ENCODE measurements at places on chromosomes 13 and 19. TPM values are rescaled to one million over a fixed set of nuclear protein-coding genes. Genes with fewer than 3 reads are reported as not detected.

GRCh38 chr13:112616586-112617362, 28.8 kb upstream of the TUBGCP3 start:
- DNase-seq: peak; percentile 39

Gene SHISA2
- polyA plus RNA-seq: 49.8 TPM

GRCh38 chr19:3851254-3852176, 17.3 kb downstream of the ZFR2 start:
- DNase-seq: no peak

Gene DPF1
- not detected for polyA plus RNA-seq

DNA sequence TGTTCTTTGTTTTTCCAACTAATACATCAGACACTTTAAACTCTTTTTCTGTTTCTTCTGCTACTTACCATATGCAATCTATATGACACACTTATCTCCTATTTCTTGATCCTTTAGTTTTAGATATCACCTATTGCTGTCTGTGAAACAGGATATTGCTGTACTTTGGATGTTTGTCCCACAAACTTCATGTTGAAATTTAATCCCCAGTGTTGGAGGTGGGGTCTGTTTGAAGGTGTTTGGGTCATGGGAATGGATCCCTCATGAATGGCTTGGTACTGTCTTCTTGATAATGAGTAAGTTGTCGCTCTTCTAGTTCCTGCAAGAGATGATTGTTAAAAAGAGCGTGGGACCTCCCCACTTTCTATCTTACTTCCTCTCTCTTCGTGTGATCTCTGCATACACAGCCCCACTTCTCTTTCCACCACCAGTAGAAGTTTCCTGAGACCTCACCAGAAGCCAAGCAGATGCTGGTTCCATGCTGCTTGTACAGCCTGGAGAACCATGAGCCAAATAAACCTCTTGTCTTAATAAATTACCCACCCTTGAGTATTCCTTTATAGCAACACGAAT, 244.2 kb downstream of the NHLRC3 start:
- no peak for DNase-seq

DNA sequence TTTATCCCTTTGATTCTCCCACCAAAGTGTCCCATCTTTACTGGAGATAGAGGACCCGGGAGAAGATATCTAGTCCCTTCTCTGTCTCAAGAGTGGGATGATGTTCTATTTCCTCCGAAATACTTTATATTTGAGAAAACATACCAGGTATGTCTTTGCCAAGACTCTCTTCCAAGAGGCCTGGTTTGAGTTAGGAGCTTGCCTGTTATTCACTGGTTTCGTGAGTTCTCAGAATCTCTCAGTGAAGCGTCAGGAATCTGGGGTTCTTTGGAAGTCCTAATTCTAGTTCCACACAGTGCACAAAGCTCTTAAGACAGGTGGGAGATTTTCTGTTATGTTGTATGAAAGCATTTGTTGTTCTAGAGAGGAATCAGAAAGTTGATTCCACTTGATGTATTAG, 182.0 kb downstream of the DNAJC15 start:
- DNase-seq: peak; percentile 25

GRCh38 chr19:947090-947706, 21.4 kb downstream of the ARID3A start:
- DNase-seq: no peak

Gene C19orf33
- 4.3 TPM for polyA plus RNA-seq

- DNase-seq: no peak
Measured at GRCh38 chr13:97313551-97314260, 91.6 kb downstream of the MBNL2 start.

DNA sequence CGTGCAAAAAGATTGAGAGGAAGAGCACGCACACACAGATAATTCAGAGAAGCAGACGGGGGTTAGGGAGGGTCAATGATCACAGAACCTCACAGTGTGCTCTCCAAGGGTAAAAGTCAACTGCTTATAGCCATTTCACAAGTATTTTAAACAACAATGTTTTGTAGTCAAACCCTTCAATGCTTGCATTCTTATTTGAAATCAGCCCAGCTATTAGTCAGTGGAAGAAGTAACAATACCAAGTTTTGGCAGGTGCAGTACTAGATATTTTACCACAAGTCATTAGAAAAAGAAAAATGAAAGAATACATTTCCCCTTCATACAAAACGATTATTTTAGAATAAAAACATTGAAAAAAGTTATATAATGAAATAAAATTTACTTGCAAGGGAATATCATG, 2.6 kb downstream of the CSNK1A1L start:
- DNase-seq: no peak

GRCh38 chr13:20891768-20892167, 10.8 kb downstream of the XPO4 start:
- DNase-seq: no peak

DNA sequence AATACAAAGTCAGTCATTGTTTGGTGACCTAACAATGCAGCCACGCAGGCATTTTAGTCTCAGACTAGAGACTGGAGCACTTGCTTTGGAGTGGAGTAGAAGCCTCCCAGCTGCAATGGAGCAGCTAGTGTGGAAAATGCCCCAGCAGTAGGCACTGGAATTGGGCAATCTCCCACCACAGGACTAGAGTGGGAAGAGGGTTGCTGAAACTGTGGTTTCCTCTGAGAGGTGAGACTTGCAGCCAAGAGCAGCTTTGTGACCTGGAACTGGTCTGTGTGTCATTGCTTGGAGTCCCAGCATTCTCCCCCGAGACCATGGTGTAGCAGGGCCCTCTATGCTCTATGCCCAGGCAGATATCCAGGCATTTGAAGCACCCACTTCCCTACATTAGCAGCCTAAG, 556.3 kb downstream of the UQCRFS1 start:
- no peak for DNase-seq

- no peak for DNase-seq
Measured at GRCh38 chr13:111278258-111278657, 42.2 kb upstream of the TEX29 start.

DNA sequence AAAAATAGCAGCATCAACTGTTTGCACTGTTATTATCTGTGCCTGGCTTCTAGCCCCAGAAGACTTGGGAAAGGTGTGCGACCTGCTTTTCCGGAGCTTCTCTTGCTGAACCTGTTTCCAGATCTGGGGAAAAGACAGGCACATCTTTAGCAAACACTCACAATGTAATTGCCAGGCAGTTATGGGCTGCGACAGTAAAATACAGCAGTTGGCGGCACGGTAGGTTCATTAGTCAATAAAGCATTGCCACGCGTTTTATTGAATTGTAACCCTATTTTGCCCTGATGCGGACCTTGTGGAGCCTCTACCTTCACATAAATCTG, 223.7 kb upstream of the TSHZ3 start:
- DNase-seq: no peak

DNA sequence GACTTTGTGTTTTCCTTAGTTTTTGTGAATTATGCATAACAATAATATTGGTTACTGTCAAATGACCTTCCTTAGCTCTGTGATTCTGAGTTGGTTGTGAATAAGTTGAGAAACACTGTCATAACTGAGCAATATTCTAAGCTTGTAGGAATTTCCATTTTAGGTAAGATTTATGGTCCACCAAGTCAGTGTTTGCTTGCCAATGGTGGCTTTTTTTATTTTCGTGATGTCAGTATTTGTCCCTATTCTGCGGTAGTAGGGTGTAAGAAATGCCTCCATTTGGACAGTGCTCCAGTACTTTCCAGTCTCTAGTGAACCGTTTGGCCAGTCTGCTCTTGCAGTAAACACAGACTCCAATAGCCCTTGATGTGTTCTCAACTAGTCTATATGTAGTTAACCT, 94.7 kb downstream of the FRY start:
- DNase-seq: no peak

DNA sequence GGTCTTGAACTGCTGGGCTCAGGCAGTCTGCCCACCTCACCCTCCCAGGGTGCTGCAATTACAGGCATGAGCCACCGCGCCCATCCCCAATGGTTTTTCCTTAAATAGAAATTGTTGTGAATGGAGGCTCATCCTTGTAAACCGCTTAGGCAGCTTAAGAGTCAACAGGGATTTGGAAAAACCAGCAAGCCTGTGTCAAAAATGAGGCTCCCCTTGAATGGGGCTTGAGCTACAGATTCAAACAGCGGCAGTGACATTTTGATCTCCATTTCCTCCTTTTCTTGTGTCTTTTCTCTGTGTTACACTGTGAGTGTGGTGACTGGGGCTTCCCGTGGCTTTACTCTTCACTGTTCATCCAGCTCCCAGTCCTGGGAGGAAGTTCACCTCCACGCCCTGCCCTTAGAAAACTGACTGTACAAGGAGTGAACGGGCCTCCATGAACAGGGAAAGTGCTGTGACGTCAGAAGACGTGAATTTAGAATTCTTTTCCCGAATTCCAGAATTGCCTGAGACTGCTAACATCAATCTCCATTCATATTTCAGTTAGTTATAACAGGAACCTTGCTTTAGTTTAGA, 15.3 kb upstream of the RAB8A start:
- no peak for DNase-seq

- DNase-seq: no peak
Measured at GRCh38 chr19:17405250-17406045, at the start of gene BST2. Gene BST2 (minus strand): TSS chr19:17405630. CDS start chr19:17405575, 55 bp downstream.

Gene CLEC17A
- 0.12 TPM for polyA plus RNA-seq

GRCh38 chr13:31199527-31199848, 287 bp upstream of the B3GLCT start:
- no peak for DNase-seq

- DNase-seq: no peak
Measured at GRCh38 chr13:111665691-111666095, 345.3 kb downstream of the TEX29 start.

DNA sequence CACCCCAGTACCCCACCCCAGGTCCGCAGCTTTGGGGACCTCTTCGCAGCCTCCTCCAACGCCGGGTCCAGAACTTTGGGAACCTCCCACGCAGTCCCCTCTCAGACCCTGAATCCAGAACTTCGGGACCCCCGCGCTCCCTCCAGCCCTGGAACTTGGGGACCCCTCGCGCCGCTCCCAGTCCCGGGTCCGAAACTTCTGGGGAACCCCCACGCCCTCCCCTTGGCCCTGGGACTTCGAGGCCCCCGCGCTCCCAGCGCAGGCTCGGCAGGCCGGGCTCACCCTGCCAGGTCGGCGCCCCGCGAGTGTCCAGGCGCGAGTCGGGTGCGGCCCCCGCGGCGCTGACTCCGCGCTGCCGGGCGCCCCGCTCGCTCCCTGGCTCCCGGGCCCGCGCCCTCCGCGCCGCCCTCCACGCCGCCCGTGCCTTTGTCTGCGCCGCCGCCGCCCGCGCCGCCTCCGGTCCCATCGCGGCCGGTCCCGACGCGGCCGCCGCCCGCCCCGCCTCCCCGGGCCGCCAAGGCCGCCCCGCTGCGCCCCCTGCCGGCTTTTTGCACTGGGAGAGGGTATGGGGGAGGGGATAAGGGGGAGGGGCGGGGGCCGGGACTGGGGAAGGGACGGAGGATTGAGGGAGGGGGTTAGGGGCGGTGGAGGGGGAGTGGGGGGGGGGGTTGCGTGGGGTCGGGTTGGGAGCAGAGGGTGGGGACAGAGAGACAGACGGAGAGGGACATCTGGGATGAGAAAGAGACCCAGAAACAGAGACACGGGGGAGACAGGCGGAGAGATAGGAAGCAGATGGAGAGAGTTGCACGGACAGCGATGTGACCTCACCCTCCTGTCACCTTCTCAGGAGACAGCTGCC, at the start of gene HOMER3:
Gene HOMER3, minus strand, starts transcription at position 449 of the 859 bp plus-strand sequence. CDS start 2,235 bp downstream, outside the sequence.
- peak; percentile 76 for DNase-seq

- no peak for DNase-seq
Measured at GRCh38 chr19:2574971-2575630, 99.2 kb downstream of the GADD45B start.

DNA sequence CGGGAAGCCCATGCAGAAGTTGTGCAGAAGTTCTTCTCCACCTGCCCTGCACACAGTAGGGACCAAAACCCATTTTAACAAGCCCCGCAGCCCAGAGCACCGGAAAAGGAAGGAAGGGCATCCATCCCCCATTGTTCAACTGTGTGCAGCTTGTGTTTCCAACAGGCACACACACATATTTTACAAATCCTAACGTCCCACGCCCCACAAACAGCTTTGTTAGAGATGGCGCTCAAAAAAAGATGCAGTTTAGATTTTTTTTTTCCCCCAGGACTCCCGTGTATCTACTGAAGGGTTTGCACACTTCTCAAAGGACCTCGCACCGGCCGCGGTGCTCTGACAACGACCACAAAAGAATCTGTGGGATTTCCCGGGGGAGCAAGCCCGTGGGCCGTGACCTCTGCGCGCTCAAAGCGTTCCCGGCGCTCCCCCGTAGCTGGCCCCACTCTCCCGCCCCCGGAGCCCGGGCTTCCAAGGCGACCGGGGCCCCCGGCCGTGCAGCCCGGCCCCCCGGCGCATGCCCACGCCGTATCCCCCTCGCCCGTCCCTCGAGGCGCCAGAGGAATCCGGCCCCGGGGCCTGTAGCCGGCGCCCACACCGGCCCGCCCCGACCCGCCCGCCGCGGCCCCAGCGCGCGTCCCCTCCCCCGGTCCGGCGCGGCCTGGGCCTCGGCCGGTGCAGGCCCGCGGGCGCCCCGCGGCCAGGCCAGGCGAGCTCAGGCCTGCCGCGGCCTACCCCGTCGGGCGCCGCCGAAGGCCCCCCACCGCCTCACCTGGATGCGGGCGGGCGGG, 523 bp downstream of the ELAVL1 start:
- DNase-seq: no peak
